ENCODE measurements at places on chromosomes 3 and 15.
A peak's percentile ranks its signal among the peaks of the same experiment; 100 is the strongest.

- peak; percentile 48 for DNase-seq
Observed at GRCh38 chr3:51703068-51703760, 3.7 kb upstream of the GRM2 start.

DNA sequence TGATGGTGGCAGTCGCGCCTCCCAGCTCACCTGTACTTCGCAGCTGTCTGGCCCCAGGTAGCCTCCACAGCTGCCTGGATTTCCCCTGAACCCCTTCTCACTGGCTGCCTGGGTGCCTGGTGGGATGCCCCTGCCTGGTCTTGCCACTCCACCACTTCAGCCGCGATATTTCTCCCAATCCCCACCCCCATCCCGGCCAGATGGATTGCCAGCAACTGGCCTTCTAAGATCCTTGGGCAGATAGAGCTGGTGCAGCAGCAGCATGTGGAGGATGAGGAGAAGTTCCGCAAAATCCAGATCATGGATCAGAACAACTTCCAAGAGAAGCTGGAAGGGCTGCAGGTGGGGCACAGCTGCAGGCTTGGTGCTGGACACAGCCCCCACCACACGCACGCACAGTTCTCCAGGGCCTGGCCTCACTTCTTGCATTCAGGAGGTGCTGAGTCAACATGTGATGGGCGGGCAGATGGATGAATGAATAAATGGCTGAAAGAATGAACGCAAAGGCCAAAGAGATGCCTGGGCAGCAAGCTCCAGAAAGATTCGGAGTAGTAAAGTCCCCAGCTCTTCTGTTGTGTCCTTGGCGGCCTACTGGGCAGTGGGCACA lies 35.7 kb downstream of the DNAH1 start:
- DNase-seq: no peak

GRCh38 chr3:65597226-65597951 lies 441.3 kb downstream of the MAGI1 start:
- peak; percentile 83 for DNase-seq

DNA sequence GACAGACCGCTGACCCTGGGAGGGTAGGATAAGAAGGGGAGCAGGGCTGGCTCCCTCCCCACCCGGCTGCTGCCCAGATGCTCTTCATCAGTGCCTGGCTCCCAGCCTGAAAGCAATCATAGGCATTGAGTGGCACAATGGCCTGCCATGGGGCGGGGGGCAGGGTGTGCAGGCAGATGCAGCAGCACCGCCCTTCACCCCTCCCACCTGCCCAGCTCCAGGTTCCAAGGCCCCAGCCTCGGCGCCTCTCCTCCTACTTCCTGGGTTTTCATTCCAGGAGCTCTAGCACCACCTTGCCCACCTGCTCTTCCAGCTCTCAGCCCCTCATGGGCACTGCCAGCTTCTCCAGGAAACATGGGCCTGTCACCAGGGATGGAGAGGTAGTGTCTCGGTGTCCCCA lies 101.7 kb downstream of the MEGF11 start:
- no peak for DNase-seq

DNA sequence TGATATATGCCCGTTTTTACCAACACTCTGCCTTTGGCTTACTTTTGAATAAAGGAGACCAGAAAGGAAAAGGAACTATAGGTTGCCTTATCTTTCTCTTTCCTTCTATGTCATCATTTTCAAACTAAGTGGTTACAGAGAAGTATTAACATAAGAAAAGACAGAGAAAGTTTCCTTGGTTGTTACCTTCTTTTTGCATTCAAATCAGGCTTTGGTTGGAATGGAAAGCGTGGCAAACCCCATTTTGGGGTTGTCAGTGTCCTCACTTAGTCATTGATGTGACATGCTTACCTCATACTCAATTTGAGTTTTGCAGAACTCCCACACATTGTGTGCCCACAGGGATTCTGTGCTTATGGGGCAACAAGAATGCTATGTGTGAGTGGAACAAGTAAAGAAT lies 3.7 kb upstream of the THRB start:
- DNase-seq: no peak

GRCh38 chr3:5809586-5810246 lies 622.2 kb downstream of the EDEM1 start:
- no peak for DNase-seq

DNA sequence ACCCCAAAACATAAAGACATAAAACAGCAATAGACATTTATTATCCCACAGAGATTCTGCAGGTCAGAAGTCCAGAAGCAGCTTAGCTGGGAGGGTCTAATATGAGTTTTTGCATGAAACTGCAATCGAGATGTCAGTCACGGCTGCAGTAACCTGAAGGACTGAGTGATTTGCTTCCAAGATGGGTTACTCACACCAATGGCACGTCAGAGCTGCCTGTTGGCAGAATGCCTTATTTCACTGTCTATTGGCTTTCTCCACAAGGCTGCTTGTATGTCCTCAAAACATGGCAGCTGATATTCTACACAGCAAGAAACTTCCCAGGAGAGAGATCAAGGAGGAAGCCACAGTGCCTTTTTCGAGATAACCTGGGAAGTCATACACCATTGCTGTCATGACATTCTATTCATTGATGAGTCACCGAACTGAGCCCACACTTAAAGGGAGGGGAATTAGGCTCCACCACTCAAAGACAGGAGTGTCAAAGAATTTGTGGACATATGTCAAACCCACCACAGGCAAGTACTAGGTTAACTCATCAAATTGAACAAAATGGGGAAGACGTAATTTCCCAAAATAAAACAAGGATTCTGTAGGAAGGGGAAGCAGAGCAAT lies 122.2 kb downstream of the SYNPR start:
- no peak for DNase-seq

DNA sequence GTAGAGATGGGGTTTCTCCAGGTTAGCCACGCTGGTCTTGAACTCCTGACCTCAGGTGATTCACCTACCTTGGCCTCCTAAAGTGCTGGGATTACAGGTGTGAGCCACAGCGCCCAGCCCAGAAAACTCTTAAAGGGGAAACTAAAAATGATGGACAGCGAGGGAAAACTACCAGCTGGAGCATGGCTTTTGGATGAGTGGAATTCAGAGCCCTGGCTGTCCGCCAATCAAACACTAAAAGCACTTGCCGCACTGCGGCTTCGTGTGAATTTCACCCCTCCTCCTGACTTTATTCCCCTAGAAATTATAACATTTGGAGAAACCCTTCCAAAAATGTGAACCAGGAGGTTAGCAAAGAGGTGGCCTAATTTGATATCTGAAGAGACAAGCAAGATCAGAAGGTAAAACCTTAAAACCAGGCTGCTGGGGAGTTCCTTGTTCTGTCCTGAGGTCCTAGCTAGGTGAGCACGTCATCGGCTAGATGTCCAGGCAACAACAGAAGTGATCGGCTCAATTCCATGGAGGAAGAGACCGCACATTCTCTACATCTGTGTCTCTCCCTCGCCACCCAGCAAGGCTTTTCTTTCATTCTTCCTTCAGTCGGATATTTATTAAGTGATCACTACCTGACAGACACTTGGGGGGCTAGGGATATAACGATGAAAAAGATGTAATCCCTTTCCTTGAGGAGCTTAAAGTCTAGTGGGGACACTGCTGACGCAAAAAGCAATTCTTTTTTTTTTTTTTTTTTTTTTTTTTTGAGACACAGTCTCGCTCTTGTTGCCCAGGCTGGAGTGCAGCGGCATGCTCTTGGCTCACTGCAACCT lies 1.7 kb downstream of the TM4SF19 start:
- no peak for DNase-seq

GRCh38 chr3:48681541-48681880 lies 4.2 kb downstream of the NCKIPSD start:
- no peak for DNase-seq

- DNase-seq: no peak
Observed at GRCh38 chr15:97972366-97972765, 11.9 kb downstream of the ARRDC4 start.

DNA sequence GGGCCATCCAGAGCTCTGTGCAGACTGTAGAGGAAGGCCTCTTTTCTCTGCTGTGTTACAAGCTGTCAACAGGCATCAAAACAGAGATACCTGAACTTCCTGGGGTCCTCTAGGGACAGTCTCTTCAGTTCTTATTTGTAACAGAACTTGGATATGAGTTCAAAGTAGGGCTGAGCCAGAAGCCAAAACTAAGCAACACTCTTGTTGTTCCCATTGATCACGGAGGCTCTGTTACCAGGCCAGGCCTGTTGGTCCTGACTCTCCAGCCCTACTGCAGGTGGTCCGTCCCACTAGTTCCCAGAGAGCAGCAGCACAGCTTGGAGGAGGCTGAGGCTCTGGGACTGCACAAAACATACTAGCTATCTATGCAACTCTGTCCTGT lies 13.1 kb upstream of the AHSG start:
- DNase-seq: no peak

GRCh38 chr15:38507570-38507969 lies 53.6 kb downstream of the FAM98B start:
- no peak for DNase-seq

- DNase-seq: no peak
Observed at GRCh38 chr3:162884373-162884772, 1387.8 kb downstream of the OTOL1 start.

DNA sequence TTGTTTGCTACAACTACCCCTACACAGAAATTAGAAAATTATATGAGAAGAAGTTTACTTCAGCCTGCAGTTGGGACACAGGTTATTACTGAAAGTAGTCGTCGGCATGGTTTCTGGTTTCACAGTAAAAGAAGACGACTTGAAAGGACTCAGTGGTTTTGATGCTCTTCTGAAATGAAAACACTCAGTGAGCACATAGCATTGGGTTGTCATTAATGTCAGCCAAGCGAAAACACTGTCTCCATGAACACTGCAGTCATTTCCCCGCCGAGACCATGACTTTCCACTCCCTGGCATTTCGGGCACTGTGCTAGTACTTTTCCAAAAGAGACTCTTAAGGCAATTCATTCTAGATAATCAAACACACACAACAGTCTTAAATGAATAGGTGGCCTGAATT lies 69.2 kb upstream of the ICE2 start:
- no peak for DNase-seq

DNA sequence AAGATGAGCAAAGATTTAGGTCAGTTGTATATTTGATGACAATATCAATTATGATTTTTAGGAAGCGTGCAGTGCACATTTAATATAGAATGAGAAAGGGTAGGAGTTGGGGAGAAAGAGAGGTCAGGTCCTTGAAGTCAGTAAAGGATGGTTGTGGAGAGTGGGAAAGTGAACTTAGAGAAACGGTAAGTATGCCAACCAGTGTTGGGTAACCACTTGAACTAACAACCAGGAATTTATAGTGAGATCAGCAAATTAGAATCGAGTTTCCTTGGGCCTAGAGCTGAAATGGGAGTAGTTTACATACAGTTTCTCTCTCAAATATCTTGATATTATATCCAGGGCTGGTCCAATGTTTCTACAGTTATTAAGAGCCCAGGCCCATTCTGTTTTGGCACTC lies 188.5 kb upstream of the RBMS3 start:
- DNase-seq: no peak

GRCh38 chr3:53320697-53321096 lies 26.6 kb downstream of the DCP1A start:
- DNase-seq: no peak

DNA sequence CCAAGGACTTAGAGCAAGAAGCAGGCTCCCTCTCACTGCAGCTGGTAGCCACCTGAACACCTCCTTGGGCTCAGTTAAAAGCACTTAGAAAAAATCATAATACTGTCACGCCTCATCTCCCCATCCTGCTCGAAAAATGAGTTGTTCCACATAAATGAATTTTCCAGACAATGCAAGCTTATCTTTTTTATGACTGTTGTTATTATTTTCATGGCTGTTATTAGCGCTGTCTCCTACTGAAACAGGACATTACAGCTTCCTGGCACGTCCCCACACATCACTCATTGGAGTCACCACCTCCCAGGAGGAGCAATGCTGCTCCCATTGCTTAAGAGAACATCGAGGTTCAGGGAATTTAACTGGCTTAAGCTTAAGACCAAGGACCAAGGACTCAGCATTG lies 26.5 kb downstream of the CCDC33 start:
- no peak for DNase-seq

GRCh38 chr15:66169023-66169422 lies 84.5 kb downstream of the MEGF11 start:
- DNase-seq: no peak

GRCh38 chr15:83287541-83288027 lies 3.1 kb upstream of the BNC1 start:
- no peak for DNase-seq

DNA sequence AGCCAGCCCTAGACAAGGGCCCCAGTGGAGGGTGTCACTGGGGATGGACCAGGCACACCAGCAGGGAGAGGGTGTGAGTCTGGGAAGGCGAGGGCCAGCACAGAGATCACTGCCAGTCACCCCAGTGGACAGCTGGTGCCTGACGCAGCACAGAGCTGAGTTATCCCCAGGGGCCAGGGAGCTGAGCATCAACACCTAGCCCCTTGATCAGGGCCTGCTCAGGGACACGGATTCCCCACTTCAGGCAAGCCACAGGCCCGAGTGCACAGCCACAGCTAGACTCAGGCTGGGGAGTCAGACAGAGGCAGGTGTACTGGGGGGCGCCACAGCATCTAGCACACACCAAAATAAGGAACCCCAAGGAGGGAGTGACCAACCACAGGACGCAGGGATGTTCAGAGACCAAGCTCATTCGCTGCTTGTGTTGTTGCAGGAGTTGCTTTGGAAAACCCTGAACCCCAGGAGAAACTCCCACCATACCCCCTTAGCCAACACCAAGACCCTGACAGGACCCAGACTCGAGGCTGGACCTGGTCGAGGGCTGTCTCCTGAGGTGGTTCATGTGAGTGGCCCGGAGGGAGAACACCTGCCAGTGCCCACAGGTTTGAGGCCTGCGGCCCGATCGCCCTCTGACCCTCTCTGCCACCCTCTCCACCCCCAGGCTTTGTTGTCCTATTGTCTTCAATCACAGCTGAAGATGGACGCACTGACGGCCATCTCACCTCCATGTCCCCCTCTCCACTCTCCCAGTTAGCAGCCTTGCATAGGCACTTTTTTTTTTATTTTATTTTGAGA lies 146.8 kb downstream of the TPRA1 start:
- DNase-seq: no peak

DNA sequence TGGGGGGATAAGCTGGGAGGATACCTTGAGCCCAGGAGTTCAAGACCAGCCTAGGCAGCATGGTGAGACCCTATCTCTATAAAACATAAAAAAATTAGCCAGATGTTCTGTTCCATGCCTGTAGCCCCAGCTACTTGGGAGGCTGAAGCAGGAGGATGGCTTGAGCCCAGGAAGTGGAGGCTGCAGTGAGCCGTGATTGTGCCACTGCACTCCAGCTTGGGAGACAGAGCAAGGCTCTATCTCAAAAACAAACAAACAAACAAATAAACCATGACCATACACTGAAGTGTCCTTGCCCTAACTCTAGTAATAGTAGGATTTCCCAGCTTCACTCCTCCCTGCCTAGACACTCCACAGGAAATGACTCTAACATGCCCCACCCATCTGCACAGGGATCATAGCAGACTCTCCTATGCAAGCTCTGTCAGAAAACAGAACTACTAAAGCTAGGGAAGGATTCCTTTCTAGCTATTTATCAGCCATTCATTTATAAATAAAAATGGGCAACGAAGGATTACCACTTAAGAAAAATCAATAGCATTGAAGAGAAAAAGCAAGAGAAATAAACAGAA lies 4.6 kb downstream of the ERICH6 start:
- DNase-seq: no peak

- DNase-seq: no peak
Observed at GRCh38 chr15:51754267-51754666, 2.9 kb downstream of the TMOD2 start.

GRCh38 chr15:71779073-71779797 lies 31.1 kb upstream of the NR2E3 start:
- no peak for DNase-seq
